Amniotic stem cell (primary cell): ENCODE measurements at places on chromosomes 12 and 14.

DNA sequence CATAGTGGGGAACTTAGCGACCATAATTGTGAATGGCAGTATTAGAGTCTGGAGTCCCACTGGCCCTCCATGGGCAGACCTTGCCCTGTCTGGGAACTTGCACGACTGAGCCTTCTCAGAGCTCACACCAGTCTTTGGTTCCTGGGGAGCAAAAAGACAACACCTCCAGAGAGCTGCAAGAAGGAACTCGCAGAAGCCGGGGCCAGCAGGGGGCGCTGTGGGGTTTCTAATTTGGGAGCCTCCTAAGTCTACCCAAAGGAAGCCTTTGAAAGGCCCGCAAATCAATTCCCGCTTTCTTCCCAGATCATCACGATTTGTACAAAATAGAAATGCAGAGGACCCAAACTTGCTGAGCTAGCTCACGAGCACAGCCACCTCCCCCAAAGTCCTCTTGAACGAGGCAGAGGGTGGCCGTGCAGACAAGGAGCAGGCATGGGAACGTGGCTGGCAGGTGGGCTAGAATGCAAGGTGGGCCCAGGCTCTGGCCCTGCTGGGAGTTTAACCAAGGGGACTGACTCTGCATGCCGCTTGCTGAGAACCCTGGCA is 46.3 kb upstream of the FBXO21 start:
- DNase-seq = no peak

- no peak for DNase-seq
These were observed 58.9 kb upstream of the RNU6-7 start for GRCh38 chr14:32142754-32143437.

- DNase-seq = no peak
These were observed 3.7 kb upstream of the PRDM4 start for GRCh38 chr12:107764626-107765025.

GRCh38 chr12:49939707-49940106 is 10.8 kb upstream of the AQP2 start:
- no peak for DNase-seq

DNA sequence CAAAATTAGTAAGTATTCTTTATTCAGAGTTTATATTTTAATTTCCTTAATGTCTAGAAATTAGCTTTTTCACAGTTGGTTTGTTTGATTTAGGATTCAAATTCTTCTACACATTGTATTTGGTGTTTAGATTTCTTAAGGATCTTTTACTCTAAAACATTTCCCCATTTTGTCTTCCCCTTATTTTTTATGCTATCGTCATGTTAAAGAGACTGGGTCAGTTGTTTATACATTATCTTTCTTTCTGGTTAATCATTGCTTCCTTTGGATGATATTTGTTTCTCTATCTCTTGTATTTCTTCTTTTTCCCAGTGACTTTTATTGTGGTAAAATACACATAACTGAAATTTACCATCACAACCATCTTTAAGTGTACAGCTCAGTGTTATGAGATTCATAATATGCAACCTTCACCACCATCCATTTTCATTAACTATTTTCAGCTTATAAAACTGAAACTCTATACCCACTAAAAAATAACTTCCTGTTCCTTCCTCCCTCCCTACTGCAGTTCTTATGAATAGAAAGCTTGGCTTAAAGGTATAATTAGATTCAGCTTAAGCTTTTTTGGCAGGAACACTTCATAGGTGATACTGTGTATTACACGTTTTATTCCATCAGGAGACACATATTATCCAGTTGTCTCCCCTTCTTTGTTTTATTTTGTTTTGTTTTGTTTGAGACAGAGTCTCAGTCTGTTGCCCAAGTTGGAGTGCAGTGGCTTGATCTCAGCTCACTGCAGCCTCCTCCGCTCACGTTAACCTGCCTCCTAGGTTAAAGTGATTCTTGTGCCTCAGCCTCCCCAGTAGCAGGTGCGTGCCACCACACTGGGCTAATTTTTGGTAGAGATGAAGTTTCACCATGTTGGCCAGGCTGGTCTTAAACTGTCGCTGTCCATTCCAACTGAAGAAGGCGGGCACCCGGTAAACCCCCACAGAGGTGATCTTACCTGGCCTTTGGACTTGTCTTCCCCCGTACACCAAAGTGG is 45.0 kb downstream of the NOPCHAP1 start:
- no peak for DNase-seq
